ENCODE measurements at places on chromosomes 12 and 14. TPM values are rescaled to one million over a fixed set of nuclear protein-coding genes. Genes with fewer than 3 reads are reported as not detected.

The TRPV4 gene
- not detected for total RNA-seq

The ANO4 gene
- not detected for total RNA-seq

The AQP2 gene
- total RNA-seq, result not detected

The GPRC5D gene
- 0.44 TPM for total RNA-seq

The IL22 gene
- total RNA-seq, result not detected

The TMEM30B gene
- total RNA-seq, result not detected

The C3AR1 gene
- total RNA-seq, result 0.11 TPM

The SLC39A5 gene
- total RNA-seq, result 1.00 TPM

The BEGAIN gene
- total RNA-seq, result not detected

The PLEKHG7 gene
- 3.4 TPM for total RNA-seq

The ANKLE2 gene
- 117 TPM for total RNA-seq

The DNAH10 gene
- 0.32 TPM for total RNA-seq

The ZNF10 gene
- 8.4 TPM for total RNA-seq

The REP15 gene
- total RNA-seq, result 0.35 TPM

The MANSC4 gene
- total RNA-seq, result not detected

The CCDC177 gene
- total RNA-seq, result not detected

The SLC4A8 gene
- 5.8 TPM for total RNA-seq

The SMARCD1 gene
- total RNA-seq, result 101 TPM

The TEX52 gene
- not detected for total RNA-seq

The GLS2 gene
- 2.6 TPM for total RNA-seq

All from activated B cell treated with CpG ODN at 0.5 μM for 24 hours (primary cell).